GM20000 (cell line): ENCODE measurements at places on chromosomes 6 and 20.

DNA sequence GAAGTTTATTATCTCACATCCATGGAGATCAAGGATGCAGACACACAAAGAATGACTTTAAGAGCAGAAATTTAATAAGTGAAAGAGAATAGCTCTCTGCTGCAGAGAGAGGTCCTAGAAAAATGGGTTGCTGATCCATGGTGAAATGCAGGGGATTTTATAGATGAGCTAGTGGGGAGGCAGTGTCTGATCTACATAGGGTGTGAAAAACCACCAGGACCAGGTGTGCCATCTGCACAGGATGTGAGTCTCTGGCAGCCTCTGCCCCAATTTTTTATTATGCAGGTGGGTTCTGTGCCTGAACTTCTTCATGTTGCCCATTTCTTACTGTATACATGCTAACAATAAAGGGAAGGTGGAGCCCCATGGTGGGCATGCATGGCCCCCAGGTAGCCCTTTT, 19.9 kb upstream of the NANP start:
- DNase-seq, result no peak

GRCh38 chr20:23205611-23206041, 119.5 kb upstream of the CD93 start:
- no peak for DNase-seq

GRCh38 chr20:61801857-61802442, 263.7 kb downstream of the TAF4 start:
- no peak for DNase-seq

DNA sequence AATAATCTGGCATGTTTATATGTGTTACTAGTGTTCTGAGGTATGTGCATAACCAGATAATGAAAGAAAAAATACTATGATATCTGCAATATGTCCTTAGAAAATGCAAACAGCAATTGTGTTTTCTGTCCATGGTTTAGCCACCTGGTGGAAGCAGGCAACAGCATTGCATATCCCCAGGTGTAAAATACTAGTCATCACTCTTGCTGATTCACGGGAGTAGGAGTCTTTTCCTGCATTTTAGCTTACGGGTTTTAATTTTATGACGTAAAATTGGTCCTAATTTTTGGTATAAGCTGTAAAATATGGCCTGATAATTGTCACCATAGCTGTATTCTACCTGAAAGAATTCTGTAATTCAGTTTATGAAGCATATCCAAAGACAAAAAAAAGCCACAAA, 2.5 kb downstream of the RNF182 start:
- DNase-seq, result no peak

- DNase-seq, result no peak
Observed at GRCh38 chr6:4608361-4609115, 167.7 kb upstream of the CDYL start.

DNA sequence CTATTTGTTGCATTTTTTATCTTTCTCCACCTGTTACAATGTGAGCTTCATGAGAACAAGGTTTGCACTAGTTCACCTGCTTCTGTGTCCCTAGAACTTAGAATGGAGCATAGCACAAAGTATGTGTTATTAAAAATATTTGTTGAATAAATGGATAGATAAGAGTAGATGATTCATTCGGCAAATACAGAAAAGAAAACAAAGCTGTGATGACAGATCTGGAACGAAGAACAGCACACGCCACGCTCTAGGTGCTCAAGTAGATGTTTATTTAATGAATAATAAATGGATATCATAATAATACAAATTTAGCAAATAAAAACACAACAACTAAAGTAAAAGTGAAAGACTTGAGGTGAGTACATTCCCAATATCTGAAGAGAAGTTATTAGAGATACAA, 273.1 kb downstream of the HAO1 start:
- DNase-seq, result no peak

DNA sequence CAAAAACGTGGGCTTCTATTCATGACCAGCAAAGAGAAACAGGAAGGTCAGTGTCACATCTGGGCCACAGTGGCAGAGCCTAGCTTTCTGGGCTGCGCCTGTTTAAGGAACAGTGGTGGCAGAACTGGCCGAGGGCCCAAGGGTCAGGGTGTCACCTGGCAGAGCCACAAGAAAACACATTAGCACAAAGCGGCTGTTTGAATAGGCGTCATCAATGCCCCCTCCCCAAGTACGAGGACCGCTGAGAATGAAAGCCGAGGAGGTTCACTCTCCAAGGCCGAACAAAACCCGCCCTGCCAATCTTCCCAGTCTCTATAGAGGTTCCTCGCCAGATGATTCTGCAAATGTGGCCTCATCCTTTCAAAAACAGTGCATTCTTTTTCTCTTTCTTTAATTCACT, 125.2 kb upstream of the TRAF3IP2 start:
- DNase-seq, result no peak

GRCh38 chr6:137013738-137014602, 30.8 kb downstream of the IL20RA start:
- DNase-seq, result no peak

- no peak for DNase-seq
Observed at GRCh38 chr6:24227556-24227955, 101.5 kb downstream of the NRSN1 start.

- DNase-seq, result no peak
Observed at GRCh38 chr6:80165819-80166218, 59.3 kb downstream of the BCKDHB start.

- peak; percentile 70 for DNase-seq
Observed at GRCh38 chr6:38552121-38552520, 87.6 kb downstream of the BTBD9 start.

DNA sequence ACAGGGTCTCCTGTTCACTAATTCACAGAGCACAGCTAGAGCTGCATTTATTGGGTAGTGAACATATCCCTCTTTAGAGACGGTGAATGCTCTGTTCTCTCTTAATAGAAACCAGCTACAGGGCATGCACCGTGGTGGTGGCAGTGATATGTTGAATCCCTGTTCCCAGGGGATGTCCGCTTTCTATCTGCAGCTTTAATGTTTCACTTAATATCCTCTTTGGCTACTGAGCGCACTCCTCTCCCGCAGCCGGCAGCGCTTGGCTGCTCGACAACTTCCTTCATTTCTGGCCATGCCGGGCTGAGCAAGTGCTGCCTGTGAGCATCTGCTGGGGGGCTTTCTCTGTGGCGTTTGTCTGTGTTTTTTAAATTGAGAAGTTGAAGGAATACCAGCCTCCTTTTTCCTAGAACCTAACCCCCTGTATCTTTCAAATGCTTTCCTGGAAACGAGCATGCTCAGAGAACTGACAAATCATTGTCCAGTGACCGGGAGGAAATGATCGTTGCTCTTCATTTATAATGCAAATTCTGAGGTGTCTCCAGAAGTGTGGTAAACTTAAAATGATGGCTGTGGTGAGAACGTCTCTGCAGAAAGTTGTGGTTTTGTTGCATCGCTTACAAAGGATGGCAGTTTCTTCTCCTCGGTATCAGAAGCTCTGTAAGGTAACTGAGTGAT, 297.9 kb downstream of the UTRN start:
- peak; percentile 39 for DNase-seq

DNA sequence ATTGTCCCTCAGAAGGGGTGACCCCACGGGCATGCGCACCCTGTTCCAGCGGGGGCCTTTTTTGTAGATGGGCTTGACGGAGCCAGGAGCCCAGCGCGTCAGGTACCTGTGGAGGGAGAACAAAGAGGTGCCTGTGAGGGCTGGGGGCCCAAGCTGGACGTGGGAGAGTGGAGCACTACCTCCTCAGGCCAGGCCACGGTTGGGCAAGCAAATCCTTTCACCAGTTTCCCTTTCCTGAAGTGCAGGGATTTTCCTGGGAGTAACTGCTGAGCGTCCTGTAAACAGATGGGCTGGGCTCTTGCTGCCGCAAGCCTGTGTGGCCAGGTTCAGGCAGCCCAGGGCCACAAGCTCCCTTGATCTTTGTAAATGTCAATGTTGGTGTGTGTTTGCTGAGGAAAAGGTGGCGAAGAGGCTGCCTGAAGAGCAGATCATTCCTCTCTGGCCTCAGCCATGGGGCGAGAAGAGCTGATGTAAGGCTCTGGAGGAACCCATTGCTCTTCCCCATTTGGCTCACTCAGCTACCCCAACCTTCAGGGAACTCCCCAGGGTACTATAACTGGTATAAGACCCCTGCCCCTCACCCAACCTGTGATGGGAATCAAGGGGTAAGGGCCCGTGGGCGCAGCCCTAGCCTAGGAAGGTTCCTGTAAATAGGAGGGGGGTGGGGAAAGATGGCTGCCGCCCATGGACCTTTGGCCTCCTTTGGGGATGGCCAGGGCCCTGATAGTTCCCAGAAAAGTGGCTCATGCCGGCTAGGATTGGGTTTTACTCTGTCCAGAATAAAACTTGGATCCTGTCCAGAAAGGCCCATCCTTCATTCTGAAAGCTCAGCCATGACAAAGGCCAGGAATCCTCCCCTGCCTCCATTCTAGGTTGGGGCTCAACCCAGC, 15.5 kb downstream of the MRPS18A start:
- DNase-seq, result no peak
